Left renal cortex interstitium (tissue), 4 donors: ENCODE measurements at places on chromosomes 16 and 17. TPM values are rescaled to one million over a fixed set of nuclear protein-coding genes. Genes with fewer than 3 reads are reported as not detected.

KRTAP4-5 gene
- polyA plus RNA-seq = not detected

AGRP gene
- polyA plus RNA-seq = 0.47 TPM

MMP28 gene
- polyA plus RNA-seq = 1.6 TPM

NFAT5 gene
- 32.0 TPM for polyA plus RNA-seq

FN3K gene
- 18.8 TPM for polyA plus RNA-seq

CPNE7 gene
- 6.4 TPM for polyA plus RNA-seq

ERN2 gene
- 1.1 TPM for polyA plus RNA-seq

KANSL1 gene
- 50.6 TPM for polyA plus RNA-seq
